ENCODE measurements at places on chromosomes 4 and X.

GRCh38 chr4:17846266-17846665 is 35.5 kb downstream of the NCAPG start:
- DNase-seq, result no peak

DNA sequence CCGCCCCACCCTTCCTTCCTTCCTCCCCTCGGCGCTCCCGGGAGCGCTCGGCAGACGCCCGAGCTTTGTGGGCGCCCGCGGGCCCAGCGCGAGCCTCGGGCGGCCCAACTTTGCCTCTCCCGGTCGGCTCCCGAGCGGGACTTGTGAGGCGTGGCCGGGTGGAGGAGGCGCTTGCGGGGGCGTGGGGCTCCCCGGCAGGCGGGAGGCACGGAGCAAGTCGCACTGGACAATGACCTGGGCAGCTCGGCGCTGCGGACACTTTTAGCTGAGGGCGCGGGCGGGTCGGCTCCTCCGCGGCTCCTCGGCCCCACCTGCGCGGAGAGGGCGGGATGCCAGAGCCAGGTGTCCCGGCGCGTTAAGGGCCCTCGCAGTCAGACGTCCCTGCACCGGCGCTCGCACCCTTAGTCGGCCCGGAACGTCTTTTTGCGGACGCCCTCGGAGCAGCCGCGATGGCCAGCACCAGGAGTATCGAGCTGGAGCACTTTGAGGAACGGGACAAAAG is 385 bp downstream of the DCLK2 start:
- no peak for DNase-seq

GRCh38 chr4:110155654-110156053 is 42.8 kb downstream of the ELOVL6 start:
- no peak for DNase-seq

DNA sequence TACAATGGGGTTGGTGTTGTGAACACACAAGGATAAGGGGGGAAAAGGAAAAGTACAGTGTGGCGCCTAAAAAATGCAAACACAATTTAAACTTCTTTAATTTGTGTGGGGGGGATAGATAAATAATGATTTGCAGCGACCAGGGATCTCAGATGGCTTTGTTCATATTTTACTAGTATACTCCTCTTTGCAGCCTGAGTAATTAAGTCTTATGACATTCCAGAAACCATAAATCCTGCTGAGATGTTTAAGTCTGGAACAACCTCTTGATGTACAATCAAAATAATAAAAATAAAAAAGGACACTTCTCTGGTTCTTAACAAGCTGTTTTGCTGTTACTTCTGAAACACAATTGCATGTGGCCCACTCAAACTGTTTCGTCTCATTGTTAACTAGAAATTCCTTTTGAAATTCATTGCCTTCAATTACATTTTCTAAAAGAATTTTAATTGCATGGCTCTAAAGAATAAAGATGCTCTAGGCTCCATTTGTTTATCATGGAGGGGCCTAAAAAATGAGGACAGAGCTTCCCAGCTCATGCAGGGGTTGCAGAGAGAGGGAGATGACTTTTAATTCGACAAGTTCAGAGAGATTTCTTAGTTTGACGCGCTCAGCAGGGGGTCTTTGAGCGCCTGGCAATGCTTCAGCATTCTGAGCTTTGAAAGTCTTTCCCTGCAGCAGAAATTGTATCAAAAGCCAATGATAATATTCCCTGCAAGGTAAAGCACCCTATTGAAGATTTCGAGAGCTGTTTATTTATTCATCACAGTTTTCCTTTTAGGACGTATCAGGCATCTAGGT is 892.4 kb upstream of the TENM3 start:
- DNase-seq, result no peak

GRCh38 chr4:182770996-182771514 is 146.1 kb downstream of the DCTD start:
- DNase-seq, result no peak

GRCh38 chr4:183636923-183637322 is 22.1 kb downstream of the RWDD4 start:
- DNase-seq, result no peak

GRCh38 chr4:116529129-116529528 is 556.2 kb downstream of the TRAM1L1 start:
- DNase-seq, result no peak

- DNase-seq, result no peak
Observed at GRCh38 chr4:130722361-130722760, 1626.4 kb downstream of the C4orf33 start.

DNA sequence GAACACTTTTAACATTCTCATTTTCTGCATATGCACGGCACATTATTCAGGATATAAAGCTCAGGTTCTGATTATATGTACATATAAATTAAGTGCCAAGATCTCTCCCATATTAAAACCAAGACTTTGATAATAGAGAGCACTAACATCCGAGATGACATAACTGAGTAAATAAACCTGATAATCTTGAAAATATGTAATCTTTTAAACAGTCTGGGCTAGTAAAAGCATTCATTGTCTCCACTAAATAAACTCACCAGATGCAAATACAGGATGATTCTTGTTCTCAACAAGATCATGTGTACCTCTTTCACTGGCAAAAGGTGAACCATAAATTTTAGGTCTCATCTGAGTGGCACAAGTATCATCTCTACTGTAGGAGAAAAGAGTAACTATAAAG is 942.2 kb downstream of the TRAM1L1 start:
- no peak for DNase-seq

- DNase-seq, result no peak
Observed at GRCh38 chr4:119025916-119026661, 109.5 kb upstream of the MYOZ2 start.

- DNase-seq, result no peak
Observed at GRCh38 chr4:31051565-31051964, 331.4 kb downstream of the PCDH7 start.

DNA sequence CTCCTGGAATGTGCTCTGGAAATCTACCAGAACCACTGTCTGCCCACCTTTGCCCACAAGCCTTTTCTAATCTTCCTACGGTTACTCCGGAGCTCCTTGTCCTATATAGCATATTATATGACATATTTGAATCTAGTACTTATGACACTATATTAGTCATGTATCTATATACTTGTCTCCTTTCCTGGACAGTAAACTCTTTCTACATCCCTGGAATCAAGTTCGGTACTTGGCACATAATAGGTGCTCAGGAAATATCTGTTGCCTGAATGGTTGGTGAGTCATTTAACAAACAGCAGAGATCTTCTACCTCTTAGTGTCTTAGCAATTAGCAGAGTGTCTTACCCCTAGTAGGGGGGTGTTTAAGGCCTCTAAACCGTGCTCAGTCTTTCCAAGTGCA is 123.6 kb downstream of the RELL1 start:
- no peak for DNase-seq

GRCh38 chr4:2962614-2963174 is 512 bp downstream of the NOP14 start:
- DNase-seq, result peak; percentile 35

- no peak for DNase-seq
Observed at GRCh38 chr4:9936129-9936644, 85.1 kb downstream of the SLC2A9 start.

GRCh38 chr4:30525662-30526315 is 194.4 kb upstream of the PCDH7 start:
- no peak for DNase-seq

- DNase-seq, result no peak
Observed at GRCh38 chrX:1945879-1946278, 331.0 kb downstream of the ASMT start.

DNA sequence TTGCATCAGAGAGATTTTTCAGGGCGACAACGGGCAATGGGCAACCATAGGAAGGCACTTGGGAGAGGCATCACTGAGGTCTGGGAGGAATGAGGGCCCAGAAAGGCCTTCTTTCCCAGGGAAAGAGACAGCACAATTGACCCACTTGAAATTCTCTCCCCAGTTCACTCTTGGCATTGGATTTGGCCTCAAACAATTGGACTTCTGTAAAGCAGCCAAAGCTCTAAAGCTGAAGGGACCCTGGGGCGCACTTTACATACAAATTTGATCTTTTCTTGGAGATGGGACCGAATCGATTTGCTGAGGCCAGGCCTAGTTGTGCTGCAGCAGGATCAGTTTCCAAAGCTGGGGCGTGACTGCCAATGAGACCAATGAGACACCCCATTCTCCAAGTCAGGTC is 3.2 kb downstream of the ARHGAP36 start:
- no peak for DNase-seq

- no peak for DNase-seq
Observed at GRCh38 chr4:151324124-151324751, 1.2 kb downstream of the SH3D19 start.

- DNase-seq, result no peak
Observed at GRCh38 chrX:107753187-107753586, 22.4 kb downstream of the TSC22D3 start.

- DNase-seq, result no peak
Observed at GRCh38 chr4:18051281-18051680, 29.7 kb upstream of the LCORL start.

DNA sequence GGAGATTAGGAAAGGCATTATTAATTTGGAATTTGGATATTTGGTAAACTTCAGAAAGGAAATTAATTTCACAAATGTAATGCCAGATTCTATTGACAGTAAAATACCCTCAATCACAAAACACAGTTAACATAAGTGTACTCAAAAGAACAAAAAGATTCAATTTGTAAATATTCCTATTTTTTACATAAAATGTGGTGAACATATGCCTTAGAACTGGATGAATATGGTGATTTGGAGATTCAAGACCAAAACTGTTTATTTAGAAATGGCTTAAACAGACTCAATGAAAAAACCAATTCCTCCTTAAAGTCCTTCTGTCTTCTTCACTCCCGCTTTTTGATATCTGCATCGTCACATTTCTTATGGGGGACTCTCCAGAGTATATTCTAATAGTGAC is 417.6 kb upstream of the TENM3 start:
- no peak for DNase-seq

DNA sequence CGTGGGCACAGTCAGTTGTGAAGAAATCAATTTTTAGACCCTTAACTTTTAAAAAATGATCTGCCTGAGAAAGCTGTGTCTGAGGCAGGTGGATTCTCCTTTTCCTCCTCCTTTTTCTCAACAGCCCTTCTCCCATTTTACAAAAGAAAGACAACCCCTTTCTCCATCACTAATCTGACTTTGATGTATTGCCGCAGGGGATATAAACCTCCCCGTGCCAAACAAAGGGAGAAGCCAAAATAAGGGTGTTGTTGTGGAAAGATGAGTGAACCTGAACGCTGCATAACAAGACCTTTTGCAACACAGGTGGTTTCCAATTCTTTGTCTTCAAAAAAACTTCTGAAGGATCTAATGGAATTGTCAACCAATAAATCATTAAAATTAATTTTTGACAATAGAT is 8.4 kb upstream of the FHL1 start:
- no peak for DNase-seq

DNA sequence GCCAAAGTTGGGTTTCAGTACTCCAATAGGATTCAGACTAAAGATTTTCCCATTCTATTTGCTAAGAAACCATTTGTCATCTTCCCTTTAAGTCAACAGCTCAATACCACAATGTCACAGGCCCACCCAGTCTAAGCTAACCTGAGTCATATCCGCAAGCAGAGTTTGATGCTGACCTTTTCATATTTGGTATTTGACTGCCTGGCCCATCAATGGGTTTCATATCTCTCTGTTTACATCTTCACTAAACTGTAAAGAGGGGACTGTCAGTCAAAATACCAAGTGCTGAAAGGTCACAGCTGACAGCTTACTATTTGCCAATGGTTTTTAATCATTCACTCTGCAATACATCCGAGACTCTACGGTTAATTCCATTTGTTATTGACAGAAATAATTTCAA is 707.5 kb upstream of the ACTRT1 start:
- DNase-seq, result no peak

DNA sequence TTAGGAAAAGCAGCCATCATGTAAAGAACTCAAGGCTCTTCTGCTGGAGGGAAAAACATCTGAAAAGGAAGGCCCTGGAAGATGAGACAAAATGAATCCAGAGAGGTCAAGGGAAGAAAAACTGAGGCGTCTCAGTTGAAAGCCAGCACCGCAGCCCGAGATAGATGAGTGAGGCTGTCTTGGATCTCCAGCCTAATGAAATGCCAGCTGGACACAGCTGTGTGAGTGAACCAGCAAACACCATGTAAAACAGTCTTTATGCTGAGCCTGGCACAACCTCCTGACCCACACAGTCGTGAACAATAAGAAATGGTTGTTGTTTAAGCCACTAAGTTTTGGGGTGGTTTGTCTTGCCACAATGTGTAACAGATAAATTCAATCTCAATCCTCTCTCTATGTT is 48.6 kb upstream of the RASL11B start:
- DNase-seq, result no peak

DNA sequence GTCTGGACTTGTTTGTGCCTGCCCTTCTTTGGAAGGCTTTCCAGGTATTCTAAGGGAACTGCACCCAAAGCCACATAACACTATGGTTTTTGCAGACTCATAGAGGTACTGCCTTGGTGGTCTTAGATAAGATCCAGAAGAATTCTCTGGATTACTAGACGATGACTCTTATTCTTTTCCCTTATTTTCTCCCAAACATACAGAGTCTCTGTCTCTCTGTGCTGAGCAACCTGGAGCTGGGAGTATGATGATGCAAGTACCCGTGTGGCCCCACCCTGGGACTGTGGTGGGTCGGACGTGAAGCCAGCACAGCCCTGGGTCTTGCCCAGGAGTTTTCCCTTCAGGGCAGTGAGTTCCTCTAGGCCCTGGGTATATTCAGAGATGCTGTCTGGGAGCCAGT is 1342.4 kb upstream of the TENM3 start:
- no peak for DNase-seq

GRCh38 chr4:98524230-98524629 is 134.2 kb downstream of the TSPAN5 start:
- DNase-seq, result no peak

DNA sequence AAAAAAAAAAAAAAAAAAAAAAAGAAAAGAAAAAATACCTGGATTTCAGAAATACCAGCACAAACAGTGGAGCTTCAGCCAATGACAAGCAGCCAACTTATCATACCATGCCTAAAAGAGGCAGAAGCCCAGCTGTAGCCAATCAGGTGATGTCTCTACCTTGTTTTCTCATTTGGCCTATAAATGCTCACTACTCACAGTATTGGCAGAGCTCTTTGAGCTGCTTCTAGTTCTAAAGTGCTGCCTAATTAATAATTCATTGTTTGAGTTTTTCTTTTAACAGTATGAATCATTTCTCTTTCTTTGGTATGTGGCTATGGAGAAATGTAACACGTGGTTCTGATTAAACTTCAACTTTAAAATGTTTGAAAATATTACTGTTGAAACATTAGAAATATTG is 188.8 kb upstream of the TECRL start:
- DNase-seq, result no peak

- no peak for DNase-seq
Observed at GRCh38 chrX:18036394-18036793, 175.3 kb upstream of the RAI2 start.

DNA sequence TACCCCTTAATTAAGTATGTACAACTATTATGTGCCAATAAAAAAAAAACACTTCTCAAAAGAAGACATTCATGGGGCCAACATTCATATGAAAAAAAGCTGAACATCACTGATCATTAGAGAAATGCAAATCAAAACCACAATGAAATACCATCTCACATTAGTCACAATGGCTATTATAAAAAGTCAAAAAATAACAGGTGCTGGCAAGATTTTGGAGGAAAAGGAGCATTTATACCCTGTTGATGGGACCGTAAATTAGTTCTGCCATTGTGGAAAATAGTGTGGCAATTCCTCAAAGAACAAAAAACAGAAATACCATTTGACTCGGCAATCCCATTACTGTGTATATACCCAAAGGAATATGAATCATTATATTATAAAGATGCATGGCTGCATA is 229.9 kb downstream of the PAPSS1 start:
- DNase-seq, result no peak

- DNase-seq, result no peak
Observed at GRCh38 chr4:177287255-177287654, 22.4 kb upstream of the NEIL3 start.

GRCh38 chr4:125254106-125254505 is 60.6 kb upstream of the FAT4 start:
- no peak for DNase-seq
